ENCODE measurements at places on chromosomes 2 and 18.

DNA sequence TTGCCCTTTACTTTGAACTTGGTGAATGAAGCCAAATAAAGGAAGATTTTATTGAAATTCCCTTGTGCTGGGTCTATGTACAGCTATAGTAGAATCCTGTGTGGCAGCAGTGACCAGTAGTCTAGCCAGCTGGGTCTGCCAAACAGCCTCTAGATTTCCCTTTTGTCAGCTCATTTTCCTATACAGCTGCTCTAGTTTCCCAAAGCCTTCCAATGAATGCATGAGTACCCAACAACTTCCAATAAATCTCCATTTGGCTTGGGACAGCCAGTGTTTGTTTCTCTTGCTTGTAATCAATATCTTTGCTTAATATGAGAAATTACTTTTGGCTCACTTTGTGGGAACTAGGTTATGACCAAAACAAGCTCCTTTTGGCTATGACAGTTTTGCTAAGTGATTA, 43.6 kb downstream of the SCN9A start:
- DNase-seq: no peak

- DNase-seq: no peak
Measured at GRCh38 chr2:132678483-132678882, 8.5 kb upstream of the LYPD1 start.

- DNase-seq: no peak
Measured at GRCh38 chr2:15956751-15957736, 16.7 kb downstream of the MYCN start.

GRCh38 chr2:190182071-190182524, 119.6 kb upstream of the MSTN start:
- DNase-seq: no peak

- DNase-seq: no peak
Measured at GRCh38 chr18:3046216-3046808, 33.4 kb upstream of the LPIN2 start.

DNA sequence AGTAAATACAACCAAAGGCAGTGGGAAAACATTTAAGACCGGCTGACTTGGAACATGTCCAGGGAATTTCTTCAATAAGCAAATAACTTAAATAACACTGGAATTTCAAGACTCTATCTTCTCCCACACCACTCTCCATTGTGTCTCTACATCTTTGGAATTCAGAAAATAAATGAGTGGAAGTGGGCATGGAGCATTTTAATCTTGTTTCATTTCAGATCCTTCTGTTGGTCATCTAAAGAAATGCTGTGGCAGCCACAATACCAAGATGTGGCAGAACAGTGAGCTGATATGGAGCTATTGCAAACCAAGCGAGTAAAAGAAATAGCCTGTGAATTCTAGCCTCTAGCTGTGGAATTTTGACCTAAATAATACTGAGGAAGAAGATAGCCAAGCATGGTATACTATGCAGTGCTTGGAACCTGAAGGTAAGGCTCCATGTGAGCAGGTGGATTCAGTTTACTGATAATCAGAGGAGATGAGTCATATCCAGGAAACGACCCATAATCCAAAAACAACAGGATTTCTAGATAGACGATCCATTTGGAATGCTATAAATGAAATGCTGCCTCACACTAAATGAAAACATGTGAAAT, 157.1 kb upstream of the SCN7A start:
- no peak for DNase-seq

GRCh38 chr2:202165945-202166344, 72.5 kb downstream of the SUMO1 start:
- no peak for DNase-seq

DNA sequence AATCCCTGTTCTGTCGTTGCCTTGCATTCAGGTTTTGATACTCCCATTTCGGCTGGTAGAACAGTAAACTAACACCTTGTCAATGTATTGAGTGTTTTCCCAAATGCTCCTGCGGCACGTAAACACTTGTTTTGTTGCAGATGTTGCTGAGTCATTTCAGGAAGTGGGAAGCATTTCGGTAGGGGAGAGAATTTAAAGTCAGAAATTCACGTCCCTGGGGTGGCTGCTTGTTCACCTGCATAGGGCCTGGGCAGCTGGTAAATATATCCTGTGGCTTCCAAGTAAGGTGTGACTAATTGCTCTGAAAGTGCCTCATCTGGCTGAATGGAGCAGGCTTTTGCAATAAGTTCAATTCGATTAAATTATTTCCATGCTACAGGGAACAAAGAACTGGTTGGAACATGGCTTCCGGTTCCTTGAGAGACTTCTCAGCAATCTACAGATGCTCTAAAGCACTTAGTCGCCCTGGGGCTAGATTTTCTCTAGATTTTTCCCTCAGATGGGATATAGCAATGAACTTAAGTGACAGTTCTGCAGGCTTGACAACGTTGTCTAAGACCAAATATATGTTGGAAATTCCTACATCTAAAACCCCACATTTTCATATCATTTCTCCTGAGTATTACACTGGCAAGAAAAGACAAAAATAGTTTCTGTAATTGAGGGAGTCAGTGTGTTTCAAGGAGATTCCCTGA, 5.2 kb downstream of the GALR1 start:
- DNase-seq: no peak

DNA sequence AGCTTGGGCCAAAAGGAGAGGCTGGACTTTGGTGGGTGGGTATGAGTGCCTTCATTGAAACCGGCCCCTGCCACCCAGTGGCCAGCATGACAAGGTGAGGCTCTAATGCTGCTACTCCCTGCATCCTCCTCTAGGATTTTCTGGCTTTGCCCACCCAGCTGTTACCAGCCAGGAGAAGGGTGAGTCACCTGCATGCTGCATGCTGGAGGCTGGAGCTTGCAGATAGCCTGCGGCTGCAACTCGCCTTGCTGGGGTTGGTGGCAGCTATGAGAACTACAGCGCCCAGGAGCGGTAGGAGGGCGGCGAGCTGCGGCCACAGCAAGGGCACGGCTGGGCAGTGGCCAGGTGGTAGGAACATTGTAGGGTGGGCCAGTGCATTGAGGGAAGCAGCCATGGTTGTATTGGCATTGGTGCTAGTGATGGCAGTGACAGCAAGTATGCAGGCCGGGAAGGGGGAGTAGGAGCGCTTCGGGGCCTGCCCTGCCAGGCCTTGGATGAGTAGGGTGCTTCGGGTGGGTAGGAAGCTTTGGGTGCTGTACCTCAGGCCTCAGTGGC, 75.4 kb upstream of the SLC35G4 start:
- no peak for DNase-seq

Data from Right ventricle myocardium superior (tissue), 1 donor.